Retinal pigment epithelial cell (primary cell): ENCODE measurements at places on chromosomes 1 and 21.

GRCh38 chr1:50796272-50796671 lies 163.8 kb downstream of the FAF1 start:
- DNase-seq = no peak

- no peak for DNase-seq
These were observed 12.5 kb upstream of the VAMP4 start for GRCh38 chr1:171754353-171754705.

DNA sequence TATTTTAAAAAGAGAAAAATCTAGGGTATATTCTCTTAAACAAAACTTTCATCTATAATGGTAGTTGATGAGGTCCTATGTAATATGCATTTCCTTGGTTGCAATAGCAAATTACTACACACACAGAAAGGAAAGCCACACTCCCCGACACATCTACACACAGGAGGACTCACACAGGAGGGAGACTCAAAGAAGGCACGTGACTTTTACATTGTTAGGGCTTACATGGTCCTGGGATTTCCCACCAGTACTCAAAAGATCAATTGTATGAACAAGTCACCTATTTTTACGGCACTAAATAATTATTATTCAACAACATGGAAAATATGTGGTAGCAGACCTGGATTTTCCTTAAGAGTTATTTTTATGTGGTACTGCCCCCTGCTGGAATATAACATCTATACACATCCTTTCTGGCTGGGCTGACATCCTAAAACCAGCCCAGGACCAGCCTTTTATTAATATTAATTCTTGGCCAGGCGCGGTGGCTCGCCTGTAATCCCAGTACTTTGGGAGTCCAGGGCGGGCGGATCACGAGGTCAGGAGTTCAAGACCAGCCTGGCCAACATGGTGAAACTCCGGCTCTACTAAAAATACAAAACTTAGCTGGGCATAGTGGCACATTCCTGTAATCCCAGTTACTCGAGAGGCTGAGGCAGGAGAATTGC lies 33.9 kb upstream of the LGALS8 start:
- no peak for DNase-seq

DNA sequence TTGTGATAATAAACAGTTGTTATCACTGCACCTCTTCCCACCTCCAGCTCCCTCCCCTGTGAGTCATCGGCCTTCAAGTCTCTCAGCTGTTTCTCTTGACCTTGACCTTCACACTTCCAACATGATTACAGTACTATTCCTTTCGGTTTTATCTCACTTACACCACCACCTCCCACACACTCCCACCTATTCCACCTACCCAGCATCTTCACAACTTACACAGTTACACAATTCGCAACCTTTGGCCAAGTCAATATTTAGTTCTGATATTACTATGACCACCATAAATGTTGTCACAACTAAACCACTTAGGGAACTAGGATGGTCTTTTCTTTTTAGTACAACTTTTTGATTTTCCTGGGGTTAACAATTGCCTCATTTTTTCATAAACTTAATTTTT lies 60.2 kb downstream of the RIPK4 start:
- no peak for DNase-seq

GRCh38 chr1:155255243-155256007 lies at the start of gene ENTREP3:
ENTREP3 (minus strand) TSS chr1:155255483; CDS start chr1:155254877, 606 bp downstream.
- DNase-seq = no peak

DNA sequence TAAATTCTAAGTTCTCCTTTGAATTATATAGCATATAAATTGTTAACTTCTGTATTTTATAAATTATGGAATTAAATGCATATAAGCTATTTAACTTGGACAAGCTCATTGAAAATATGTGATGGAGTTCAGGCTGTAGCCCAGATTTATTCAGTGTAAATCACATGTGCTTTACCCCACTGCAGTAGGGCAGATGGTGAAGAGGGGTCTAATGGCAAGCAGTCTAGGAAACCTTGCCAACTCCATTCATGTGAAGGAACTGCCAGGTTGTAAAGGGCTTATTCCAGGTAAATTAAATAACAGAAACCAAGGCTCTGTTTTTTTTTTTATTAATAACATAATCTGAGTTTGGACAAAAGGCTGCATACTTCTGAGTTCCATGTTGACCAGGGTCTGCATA lies 243.2 kb downstream of the NCAM2 start:
- no peak for DNase-seq

DNA sequence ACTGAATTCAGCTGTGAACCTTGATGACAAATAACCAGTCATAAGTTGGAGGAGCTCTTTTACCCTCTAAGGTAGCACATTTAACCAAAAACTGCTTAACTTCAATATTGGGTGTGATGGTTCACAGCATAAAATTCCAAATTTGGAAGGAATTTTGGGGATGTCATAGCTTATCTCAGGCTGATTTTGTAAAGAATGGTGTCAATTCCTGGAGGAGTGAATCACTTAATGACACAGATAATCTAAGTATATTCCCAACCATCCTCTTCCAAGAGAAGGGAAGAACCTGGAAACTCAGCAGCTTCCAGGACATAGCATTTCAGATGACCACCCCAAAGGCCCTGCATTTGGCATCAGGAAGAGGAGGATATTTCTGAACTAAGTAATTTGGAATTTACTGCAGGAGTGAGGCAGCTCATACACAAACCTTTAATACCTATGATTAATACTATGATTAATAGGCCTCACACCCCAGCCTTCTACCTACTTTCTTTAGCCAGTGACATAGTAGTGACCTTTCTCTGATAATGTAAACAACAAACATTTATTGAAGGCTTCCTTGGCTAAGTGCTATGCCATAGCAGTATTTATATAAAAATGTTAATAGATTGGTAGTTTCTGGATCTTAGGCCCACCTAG lies 14.5 kb downstream of the GLUL start:
- DNase-seq = no peak

GRCh38 chr1:241985787-241986186 lies 13.1 kb downstream of the MAP1LC3C start:
- DNase-seq = no peak

DNA sequence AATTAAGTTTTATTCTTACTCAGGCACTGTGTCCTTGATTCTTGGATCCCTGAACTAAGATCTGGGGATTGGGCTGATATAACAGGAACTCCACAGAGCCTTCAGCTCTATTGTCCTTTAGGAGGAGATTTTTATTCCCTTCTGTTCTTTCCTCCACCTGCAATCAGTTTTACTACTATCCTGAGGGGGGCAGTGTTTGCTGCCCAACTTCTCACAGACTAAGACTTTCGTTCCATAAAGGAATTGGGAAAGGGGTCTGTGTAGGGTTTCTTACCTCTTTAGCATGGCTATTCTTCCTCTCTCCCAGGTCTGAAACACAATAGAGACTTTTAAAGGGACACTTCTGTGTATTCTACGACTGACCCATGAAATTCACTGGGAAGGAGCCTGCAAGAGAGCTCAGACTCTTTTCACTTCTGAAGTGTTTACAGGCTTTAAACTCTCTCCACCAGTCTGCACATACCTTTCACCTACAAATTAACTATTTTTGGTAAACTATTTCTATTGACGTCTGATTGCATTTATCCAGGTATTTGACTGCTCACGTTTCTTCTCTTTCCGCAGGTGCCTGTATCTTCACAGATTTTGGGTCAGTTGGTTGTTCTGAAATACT lies 103.3 kb upstream of the DEPDC1 start:
- DNase-seq = no peak

- DNase-seq = peak; percentile 75
These were observed 104.6 kb upstream of the F3 start for GRCh38 chr1:94646141-94646643.

DNA sequence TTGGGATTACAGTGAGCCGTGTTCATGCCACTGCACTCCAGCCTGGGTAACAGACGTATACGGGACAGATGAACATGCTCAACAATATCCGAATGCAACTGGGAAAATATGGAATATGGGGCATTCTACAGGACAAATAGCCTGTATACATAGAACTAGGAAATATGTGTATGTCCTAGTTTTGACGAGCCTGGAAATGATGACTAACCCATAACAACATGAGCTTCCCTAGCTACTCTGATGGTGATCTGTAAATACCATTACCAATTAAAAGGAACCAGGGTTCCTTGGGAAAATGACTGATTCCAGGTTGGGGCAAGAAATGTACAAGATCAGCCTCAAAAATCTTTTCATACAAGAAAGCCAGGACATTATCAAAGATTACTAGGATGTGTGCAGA lies 42.8 kb upstream of the ARTN start:
- DNase-seq = no peak

GRCh38 chr1:54028306-54029251 lies 10.6 kb upstream of the LDLRAD1 start:
- no peak for DNase-seq

- no peak for DNase-seq
These were observed 141.8 kb upstream of the ADAMTS5 start for GRCh38 chr21:27108701-27109100.

GRCh38 chr1:29697391-29697780 lies 461.1 kb downstream of the PTPRU start:
- no peak for DNase-seq

- DNase-seq = no peak
These were observed 122.3 kb downstream of the MACF1 start for GRCh38 chr1:39326836-39327235.

- peak; percentile 11 for DNase-seq
These were observed 115.5 kb upstream of the NCAM2 start for GRCh38 chr21:20882462-20883407.

GRCh38 chr1:30111431-30111830 lies 612.0 kb downstream of the MATN1 start:
- DNase-seq = no peak

DNA sequence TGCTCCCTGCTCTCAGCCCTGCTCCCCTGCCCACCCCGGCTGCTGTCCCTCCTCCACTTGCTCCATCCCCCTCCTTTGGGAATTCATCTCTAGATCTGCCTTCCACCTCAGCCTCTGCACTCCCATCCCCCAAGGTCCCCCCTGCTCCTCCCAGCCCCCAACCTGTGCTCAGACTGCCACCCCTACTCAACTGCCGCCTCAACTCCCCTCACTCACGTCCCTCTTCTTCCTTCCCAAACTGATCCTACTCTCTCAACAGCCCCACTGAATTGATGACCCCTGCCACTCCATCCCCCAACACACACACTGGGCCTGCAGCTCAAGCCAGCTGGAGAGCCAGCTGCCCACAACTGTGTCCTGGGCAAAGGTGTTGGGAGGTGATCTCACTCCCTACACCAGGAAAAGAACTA lies 15.8 kb upstream of the ETV3L start:
- DNase-seq = no peak

GRCh38 chr1:67044631-67045270 lies 9.2 kb downstream of the SLC35D1 start:
- DNase-seq = no peak

GRCh38 chr21:39111931-39112550 lies 71.2 kb downstream of the PSMG1 start:
- no peak for DNase-seq

DNA sequence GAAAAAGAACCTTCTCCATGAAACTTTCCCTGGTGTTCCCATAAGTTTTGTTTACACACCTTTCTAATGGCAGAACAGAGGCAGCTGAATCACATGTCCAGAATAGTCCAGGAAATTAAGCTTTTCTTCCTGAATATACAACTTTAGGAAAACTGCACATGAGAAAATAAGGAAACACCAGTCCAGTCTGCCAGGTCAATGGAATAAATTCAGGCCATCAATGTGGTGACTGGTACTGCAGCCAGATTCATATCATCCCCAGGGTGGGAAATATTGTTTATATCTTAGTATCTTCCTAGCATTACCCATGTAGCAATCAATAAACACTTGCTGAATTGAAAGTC lies 6.7 kb upstream of the FBXO28 start:
- no peak for DNase-seq

DNA sequence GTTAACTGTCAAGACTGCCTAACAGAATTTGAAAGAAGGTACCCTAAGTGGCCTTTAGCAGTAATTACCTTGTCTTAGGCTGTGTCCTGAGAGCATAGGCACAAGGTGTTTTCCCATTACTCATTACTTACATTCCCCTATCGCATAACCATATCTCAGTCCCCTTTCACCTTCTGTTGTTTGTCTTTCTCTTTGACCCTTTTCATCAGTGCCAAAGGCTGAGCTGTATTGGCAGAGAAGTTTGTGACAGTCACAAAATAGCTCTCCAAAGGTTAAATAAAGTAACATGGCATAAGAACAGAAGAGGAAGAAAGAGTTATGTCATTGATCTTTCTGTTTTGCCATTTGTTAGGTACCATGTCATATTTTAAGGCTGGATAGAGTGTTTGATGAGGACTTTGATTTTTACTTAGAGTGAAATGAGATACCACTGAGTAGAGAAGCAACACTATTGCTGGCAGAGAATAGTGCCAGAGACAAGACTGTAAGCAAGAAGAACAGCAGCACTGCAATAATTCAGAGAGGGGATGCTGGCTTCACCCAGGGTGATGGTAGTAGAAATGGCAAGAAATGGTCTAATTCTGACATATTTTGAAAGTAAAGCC lies 497.8 kb downstream of the TTLL7 start:
- no peak for DNase-seq

DNA sequence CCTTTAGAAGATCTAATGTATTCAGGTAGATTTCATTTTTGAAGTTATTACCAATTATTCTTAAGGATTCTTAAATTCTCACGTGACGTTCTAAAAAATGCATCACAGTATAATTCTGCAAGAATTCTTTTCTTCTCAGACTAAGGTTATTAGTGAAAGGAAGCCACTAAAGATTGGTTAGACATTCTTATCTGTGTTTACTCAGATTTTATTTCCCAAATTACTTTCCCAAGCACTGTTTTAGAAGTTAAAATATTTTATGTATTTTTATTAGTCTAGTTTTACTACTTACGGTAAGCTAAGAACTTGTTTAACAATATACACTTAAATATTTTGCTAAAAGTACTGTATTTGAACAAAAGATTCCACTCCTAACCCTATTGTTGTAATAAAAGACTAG lies 28.4 kb downstream of the AGO3 start:
- no peak for DNase-seq

- DNase-seq = no peak
These were observed 47.6 kb upstream of the ATF3 start for GRCh38 chr1:212560933-212561460.

DNA sequence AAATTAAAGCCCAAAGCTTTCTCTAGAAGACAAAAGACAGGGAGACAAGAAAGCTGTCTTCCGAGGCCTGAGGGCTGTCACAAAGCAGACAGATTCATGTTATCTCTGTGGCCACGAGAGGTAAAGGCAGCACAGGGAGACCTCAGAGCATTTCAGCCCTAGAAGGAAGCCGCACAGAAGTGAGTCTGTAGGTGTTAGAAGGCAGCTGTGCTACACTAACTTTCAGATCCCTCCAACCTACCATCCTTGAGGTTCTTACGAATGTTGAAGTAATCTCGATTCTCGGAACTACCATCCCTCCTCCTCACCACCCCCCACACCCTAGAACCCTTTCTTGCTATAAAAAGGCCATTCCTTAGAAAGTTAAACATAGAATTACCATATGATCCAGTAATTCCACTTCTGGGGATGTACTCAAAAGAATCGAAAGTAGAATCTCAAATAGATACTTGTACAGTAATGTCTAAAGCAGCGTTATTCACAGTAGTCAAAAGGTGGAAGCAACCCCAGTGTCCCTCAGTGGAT lies 21.5 kb upstream of the LYST start:
- DNase-seq = no peak

- no peak for DNase-seq
These were observed 12.4 kb upstream of the SLC19A1 start for GRCh38 chr21:45554477-45555175.
